Activated CD4-positive, alpha-beta T cell treated with anti-CD3 and anti-CD28 coated beads, Interleukin-2, amount 50 U/mL, for 48 hours (primary cell): ENCODE measurements at places on chromosomes 11 and 22.

GRCh38 chr11:9070749-9071491 is 20.5 kb downstream of the SCUBE2 start:
- no peak for DNase-seq

GRCh38 chr11:21456186-21456585 is 736.7 kb upstream of the ANO5 start:
- DNase-seq: no peak

GRCh38 chr11:342328-342727 is 21.7 kb upstream of the IFITM3 start:
- DNase-seq: no peak

DNA sequence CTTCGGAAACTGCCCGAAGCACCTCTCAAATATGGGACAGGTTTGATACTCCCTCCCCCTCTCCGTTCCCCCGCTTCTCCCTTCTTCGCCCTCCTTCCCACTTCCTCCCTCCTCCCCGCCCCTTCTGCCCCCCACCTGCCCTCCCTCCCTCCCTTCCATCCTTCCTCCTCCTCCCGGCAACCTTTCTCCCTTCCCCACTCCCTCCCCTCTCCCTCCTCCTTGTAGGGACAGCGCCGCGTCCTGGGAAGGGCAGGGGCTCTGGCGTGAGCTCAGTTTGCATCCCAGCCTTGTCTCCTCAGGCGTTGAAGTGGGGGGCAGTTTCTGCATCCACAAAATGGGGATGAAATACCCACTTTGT is 6.1 kb upstream of the NFAM1 start:
- no peak for DNase-seq

GRCh38 chr11:119810478-119811232 is 81.7 kb upstream of the NECTIN1 start:
- DNase-seq: no peak

DNA sequence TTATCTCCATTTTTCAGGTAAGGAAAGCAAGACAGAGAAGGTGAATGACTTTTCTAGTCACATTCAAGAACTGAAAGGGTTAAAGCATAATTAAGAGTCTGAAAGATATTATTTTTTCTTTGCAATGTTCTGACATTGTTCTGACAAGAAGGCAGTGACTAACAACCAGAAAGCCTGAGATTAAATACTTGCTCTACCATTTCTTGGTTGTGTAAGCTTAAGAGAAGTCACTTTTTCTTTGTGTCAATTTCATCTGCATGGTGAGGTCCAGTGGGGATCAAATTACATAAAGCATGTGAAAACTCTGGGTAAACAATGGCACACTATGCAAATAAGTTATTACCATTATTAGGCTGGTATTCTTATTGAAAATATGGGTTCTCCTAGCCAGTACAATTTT is 73.7 kb downstream of the PHF21A start:
- DNase-seq: no peak
